Right atrium auricular region (tissue), 2 donors: ENCODE measurements at places on chromosomes 4 and X. TPM values are rescaled to one million over a fixed set of nuclear protein-coding genes. Genes with fewer than 3 reads are reported as not detected.

GRCh38 chrX:56600141-56600540, 36.7 kb downstream of the UBQLN2 start:
- no peak for DNase-seq

- no peak for DNase-seq
Observed at GRCh38 chr4:87555773-87556619, 26.8 kb upstream of the SPARCL1 start.

DNA sequence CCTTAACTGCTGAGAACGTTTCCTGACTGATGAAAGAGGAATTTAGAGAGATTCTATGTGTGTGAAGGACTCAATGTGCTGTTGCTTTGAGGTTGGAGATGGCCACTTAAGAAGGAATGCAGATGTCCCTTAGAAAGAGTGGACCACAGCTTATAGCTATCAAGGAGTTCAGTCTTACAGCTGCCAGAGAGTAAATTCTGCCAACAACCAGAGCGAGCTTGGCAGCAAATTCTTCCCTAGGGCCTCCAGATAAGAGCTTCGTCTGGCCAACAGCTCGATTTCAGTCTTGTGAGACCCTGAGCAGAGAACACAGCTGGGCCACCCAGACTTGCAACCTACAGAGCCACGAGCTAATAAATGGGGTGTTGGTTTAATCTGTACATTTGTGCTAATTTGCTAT, 21.8 kb downstream of the MID1 start:
- DNase-seq, result no peak

GRCh38 chr4:65580551-65580950, 89.7 kb downstream of the EPHA5 start:
- no peak for DNase-seq

- no peak for DNase-seq
Observed at GRCh38 chrX:27057883-27058282, 405.3 kb downstream of the PPP4R3C start.

DNA sequence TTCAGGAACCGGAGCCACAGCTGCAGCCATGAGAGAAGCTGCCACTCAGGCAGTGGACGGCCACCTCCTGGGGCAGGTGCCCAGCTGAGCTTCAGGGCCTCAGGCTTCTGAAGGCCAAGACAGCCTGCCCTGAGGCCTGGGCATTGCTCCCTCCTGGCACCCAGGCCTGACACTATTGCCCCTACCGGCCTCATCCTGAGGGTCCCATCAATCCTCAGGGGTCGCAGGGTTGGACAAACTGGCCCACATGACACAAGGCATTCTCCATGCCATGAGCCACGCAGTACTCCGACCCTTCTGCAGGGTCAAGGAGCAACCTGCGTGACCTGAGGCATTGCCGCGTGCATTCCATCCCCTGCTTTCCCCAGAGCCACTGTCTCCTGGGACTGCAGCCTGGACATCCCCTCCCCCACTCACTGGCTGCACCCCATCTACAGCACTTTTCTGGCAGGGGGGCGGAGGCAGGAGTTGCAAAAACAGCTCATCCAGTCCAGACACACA, 3.0 kb upstream of the ZFP92 start:
- DNase-seq, result no peak

- DNase-seq, result no peak
Observed at GRCh38 chr4:11218692-11219091, 210.0 kb downstream of the HS3ST1 start.

- DNase-seq, result no peak
Observed at GRCh38 chr4:173211838-173212237, 43.2 kb downstream of the GALNT7 start.

GRCh38 chr4:7388627-7389026, 46.1 kb downstream of the PSAPL1 start:
- no peak for DNase-seq

GRCh38 chrX:48468247-48468671, 1.8 kb downstream of the SLC38A5 start:
- DNase-seq, result no peak

DNA sequence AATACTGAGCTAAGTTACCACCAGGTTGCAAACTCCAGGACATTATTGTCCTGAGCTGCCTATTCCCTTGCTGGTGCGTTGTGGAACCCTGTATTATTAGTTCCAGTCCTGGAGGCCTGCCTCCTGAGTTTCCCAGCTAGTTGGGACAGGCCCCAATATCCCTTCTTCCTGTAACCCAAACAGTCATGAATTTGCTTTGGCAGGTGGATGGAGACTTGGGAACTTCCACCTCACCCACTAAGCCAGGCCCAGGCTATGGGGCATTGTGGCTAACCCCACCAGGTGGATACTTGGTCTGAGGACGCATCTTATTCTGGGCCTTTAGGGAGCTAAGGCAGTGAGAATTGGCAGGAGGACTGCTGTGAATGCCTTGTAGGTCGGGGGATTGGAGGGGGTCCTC, 5.0 kb downstream of the RBM3 start:
- no peak for DNase-seq

DNA sequence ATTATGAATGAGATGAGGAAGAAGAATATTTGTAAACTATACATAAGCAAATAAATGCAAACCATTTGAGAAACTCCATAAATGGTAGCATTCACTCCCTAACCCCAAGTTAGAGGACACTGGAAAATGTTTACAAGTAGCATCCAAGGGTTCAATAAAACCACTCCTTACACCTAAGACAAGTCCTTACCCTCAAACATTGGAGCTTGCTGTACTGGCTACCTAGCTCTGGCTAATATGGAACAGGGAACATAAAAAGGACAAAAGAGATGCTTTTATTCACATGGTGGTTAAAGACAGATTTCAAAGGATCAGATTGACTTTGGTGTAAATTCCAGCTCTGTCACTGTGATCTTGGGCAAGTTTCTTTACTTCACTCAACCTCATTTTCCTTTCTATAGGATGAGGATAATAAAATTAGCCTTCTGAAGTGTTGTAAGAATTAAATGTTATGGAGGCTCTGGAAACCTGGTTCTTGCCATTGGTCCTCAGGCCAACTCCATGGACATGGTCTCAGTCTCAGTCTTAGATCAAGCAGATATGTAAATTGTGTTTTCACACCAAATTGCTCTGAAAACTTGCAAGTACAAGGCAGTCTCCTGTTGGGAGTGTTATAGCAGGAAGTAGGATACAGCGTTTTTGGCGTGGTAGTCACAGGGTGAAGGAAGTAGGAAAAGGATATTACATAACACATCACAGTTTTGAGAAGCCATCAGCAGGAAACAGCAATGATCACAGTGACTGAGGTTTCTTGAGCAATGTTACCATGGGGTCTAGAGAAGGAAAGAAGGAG, 3.3 kb downstream of the CXCL1 start:
- DNase-seq, result no peak

DNA sequence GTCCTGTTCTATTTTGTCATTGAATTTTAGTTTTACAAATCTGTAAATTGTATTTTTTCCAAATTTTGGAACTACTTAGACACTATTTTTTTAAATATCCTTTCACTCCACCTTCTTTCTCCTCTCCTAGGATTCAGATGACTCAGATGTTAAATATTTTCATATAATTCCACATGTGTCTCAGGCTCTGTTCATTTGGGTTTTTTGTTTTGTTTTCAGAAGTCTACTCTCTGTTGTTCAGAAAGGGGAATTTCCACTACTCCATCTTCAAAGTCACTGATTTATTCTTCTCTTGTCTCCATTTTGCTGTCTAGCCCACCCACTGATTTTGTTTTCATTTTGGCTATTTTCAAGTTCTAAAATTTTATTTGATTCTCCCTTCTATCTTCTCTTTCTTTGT, 264.0 kb upstream of the SLIT2 start:
- DNase-seq, result no peak

GRCh38 chr4:74623041-74623440, 171.3 kb downstream of the BTC start:
- DNase-seq, result no peak

DNA sequence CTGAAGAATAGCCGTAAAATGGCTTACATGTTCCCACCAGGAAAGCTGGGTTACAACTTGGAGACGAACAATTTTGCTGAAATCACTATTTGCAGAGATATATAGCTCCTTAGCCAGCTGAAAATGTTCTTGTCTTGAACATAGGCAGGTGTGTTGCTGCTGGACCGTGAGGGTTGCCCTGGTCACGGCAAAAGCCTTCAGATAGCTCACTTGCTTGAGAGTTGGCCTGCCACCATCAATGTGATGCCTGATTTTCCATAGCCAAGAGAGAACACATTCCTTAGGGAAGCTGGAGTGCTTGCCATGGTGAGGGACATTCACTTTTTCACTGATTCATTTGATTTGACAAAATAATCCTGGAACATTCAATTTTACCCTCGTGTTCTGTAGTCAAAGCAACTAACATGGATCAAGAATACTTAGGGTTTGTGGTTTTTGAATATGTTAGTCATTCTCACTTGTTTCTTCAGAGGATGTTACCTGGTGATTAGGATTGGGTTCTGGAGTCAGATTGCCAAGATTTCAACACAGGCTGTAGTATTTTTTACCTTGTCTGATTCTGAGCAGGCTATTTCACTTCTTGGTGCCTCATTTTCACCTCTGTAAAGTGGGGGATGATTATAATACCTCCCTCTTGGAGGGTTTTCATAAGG, 536.9 kb downstream of the RAPGEF2 start:
- DNase-seq, result no peak

GRCh38 chr4:56169061-56169460, 218.2 kb downstream of the AASDH start:
- DNase-seq, result no peak

DNA sequence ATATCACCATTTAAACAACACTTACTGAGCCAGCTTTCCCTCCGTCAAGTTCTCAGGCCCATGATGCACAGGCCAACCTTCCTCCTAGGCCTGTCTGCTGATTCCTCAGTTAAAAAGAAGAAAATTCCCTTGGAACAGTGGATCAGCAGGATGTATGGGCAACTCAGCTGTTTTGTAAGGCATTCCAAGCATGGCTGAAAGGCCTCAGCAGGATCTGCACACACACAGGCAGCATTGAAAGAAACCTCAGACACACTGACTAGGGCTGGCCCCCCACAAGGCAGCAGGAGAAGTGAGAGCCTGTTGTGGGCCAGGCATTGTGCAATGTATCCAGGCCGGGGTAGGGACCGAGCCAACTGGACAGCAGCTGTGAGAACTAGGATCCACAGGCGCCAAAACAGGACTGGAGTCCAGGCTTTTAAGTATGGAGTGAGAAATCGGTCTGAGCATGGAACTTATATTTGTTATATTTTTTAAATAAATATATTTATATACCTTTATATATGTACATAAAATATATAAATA, 171.4 kb downstream of the NWD2 start:
- no peak for DNase-seq

GRCh38 chrX:21623778-21624501, 34.2 kb downstream of the KLHL34 start:
- no peak for DNase-seq

DNA sequence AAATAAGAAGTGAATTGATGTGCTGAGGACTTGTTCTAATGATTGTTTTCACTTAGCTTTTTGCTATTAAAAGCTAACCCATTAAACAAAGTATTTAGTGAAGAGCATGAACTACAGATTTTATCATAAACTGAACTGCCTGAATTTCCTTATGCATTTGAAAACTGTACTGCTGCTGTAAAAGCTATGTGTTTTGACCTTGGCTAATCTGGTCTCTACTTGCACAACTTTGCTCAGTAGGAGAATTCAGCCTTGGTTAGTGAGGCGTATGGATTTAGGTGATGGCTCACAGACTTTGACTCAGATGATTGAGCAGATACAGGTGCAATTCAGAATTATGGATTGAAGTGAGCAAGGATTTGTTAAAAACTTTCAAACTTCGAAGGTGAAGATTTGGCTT, 38.7 kb upstream of the FAT1 start:
- DNase-seq, result no peak

DNA sequence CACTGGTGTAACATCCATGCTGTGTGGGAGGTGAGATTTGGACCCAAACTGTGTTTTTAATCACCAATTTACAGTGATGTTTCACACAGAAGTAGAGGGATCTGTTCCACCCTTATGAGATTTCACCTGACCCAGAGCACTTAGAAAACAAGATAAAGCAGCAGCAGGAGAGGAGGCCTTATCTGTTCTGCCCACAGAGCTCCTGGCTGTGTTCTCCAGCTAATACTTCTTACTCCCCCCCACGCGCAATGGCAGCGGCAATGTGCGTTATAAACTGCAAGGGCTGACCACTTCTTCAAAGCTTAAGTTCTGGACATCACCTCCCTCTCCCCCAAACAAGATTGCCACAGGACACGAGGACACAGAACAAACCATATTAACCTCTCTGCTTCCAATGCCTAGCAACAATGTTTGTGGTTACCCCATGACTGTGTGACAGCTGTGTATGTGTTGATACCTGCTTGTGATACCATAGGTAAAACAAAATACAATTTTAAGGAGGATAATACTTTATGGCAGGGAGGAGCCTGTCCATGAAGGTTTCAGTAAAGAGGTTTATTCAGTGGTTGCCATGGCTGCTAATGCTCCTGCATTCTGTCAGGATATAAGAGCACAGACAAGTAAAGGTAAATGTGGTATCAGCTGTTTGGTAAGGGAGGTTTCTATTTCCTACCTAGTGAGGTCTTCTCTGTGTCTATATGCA, 210.0 kb downstream of the SOWAHB start:
- DNase-seq, result no peak

- no peak for DNase-seq
Observed at GRCh38 chrX:9134366-9134765, 100.4 kb upstream of the FAM9B start.

DNA sequence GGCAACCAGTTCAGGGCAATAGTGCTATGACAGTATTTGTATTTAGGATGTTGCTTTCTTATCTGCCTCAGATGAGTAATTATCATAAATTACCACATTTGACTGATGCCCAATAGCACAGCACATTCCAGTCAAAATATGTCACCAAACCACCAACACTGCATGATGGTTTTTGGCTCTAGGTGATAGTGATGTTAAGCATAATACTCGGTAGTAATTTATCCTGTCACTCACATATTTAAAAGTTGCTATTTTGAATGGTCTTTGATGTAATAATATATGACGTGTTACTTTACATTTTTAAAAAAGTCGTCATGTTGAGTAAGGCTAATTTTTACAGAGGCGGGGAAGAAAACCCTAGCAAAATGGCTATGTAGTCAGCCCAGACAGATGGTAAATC, 42.5 kb downstream of the UNC5C start:
- no peak for DNase-seq

The PAGE2 gene
- total RNA-seq, result not detected

The EDA2R gene
- total RNA-seq, result 1.3 TPM

The SERTM2 gene
- total RNA-seq, result not detected

The CFP gene
- 6.3 TPM for total RNA-seq

The TMPRSS11D gene
- total RNA-seq, result not detected

The NXT2 gene
- 2.6 TPM for total RNA-seq

The PPEF2 gene
- total RNA-seq, result not detected

The NEUROG2 gene
- total RNA-seq, result not detected

The DOK7 gene
- total RNA-seq, result 31.0 TPM

The SRPX2 gene
- total RNA-seq, result 15.3 TPM

The S100G gene
- not detected for total RNA-seq
